ENCODE measurements at places on chromosomes 7 and 10.

DNA sequence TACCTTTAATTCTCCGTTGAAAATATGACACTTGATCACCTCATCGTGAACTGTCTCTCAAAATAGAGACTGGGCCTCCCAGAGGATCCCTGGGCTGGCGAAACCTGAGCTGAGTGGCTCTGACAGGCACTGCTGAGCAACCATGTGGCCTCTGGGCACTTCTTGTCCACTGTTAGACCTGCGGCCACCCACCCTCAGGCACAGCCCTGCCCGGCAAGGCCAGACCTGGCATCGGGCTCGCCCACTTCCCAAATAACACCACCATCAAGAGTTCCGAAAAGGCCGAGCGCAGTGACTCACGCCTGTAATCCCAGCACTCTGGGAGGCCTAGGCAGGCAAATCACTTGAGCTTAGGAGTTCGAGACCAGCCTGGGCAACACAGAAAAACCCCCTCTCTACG is 82.5 kb downstream of the COBL start:
- DNase-seq, result no peak

- DNase-seq, result no peak
Measured at GRCh38 chr10:126376956-126377355, 11.3 kb downstream of the ADAM12 start.

- DNase-seq, result no peak
Measured at GRCh38 chr10:6737080-6737641, 157.1 kb upstream of the PRKCQ start.

- no peak for DNase-seq
Measured at GRCh38 chr7:10429031-10429430, 544.6 kb upstream of the PHF14 start.

Data from stimulated activated CD4-positive, alpha-beta T cell treated with anti-CD3 and anti-CD28 coated beads, Interleukin-4, amount 100 ng/mL, for 4 hours (primary cell).